ENCODE measurements at places on chromosomes 2 and 18. TPM values are rescaled to one million over a fixed set of nuclear protein-coding genes. Genes with fewer than 3 reads are reported as not detected.

The UGT1A3 gene
- not detected for total RNA-seq

The AMER3 gene
- not detected for total RNA-seq

The EIPR1 gene
- total RNA-seq = 12.2 TPM

The ALPP gene
- total RNA-seq = not detected

The SERPINB11 gene
- total RNA-seq = not detected

The ERFE gene
- 0.44 TPM for total RNA-seq

GRCh38 chr2:121075641-121076497 is 209.1 kb downstream of the TFCP2L1 start:
- H3K4me3 ChIP-seq = no peak overlapping the region
- DNase-seq = no peak
- peaks cover 83% of the 10 kb centered on the region for H3K27me3 ChIP-seq
- H3K36me3 ChIP-seq = no peaks in the 10 kb centered on the region
- no peak overlapping the region for H3K27ac ChIP-seq

DNA sequence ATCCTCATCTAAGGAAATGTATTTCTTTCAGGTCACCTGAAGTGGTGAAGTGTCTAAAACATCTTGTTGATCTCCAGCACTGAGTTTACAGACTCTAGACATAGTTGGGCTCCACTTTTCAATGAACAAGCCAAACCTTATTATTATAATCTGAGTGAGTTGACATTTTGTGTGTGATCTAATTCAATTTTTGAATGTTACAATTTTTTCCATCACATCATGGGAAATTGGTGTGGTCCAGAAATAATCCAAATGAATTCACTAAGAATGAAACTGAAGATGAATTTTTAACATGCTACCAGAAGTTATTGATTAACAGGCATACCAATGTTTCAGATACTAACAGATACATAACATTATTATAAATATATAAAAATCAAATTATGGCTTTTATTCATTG is 75.6 kb upstream of the EFEMP1 start:
- DNase-seq = no peak
- H3K4me1 ChIP-seq = no peaks in the 10 kb centered on the region
- no peak overlapping the region for H3K27ac ChIP-seq
- no peaks in the 10 kb centered on the region for H3K36me3 ChIP-seq

DNA sequence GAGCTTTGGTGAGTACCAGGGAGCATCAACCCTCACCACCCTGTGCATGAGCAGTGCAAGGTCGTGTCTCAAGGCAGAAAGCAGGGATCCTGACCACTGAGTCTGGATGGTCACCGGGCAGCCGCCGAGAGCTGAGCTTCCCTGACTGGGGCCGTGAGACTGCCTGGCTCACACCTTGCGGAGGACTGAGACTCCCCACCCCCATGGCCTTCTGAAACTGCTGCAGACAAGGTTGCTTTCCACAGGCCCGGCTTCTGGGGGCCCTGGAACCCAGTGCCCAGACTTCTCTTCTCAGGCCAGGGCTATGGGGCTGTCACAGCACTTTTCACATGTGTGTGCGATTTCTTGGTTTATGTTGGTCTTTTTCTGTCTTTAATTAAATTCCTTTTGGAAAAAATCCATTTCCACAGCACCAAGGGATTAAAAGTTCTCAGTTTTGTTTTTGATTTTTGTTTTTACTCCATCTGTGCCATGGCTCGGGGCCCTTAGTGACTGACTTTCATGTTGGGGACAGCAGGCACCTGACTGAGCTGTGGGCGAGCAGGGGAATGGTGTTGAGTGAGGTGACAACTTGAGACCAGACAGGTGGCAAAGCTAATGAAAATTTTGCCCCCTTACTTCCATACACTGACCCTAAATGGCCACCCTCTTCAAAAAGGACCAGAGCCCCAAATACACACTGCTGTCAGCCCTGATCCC is 297.9 kb downstream of the CYP26B1 start:
- peaks cover 23% of the 10 kb centered on the region for H3K27me3 ChIP-seq
- H3K27ac ChIP-seq = peak overlapping the region; percentile 60
- DNase-seq = no peak
- no peaks in the 10 kb centered on the region for H3K36me3 ChIP-seq

DNA sequence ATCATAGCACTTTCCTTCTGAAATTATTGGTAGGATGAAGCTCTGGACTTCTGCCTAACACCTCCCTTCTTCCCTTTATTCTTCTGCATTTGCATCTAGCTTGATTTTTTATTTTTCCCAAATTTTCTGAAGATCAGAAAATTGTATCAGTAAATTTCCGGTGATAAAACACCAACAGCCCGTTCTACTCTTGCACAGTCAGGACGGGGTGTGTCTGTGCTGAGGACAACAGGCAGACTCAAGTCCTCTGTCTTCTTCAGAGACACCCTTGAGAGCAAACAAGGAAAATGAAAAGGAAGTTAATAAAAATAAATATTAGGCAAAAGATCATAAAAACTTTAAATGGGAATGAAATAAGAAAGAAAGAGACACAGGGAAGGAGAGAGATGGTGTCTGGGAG is 120.7 kb downstream of the ARL4C start:
- DNase-seq = no peak
- no peak overlapping the region for H3K27ac ChIP-seq
- peaks cover 68% of the 10 kb centered on the region for H3K27me3 ChIP-seq
- no peak overlapping the region for H3K4me3 ChIP-seq

- no peak for DNase-seq
- H3K4me1 ChIP-seq = peaks cover 58% of the 10 kb centered on the region
- no peak overlapping the region for H3K4me3 ChIP-seq
- no peaks in the 10 kb centered on the region for H3K36me3 ChIP-seq
Observed at GRCh38 chr2:45841752-45842407, 190.4 kb downstream of the PRKCE start.

DNA sequence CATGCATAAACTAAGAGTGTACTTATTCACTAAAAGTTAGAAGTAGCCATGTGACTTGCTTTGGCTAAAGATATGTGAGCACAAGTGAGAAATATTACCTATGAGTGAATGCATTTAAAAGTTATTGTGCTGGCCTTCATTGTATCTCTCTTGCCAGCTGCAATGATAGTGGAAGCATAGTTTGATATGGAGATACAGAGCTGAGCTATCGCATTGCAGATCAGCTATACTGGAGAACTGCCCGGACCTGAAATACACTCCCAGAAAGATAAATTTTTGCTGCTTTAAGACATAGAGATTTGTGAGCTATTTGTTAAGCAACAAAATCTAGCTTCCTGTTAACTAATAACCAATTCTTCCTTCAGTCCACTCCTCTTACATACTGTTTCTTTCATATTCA is 571.1 kb downstream of the CPS1 start:
- H3K4me3 ChIP-seq = no peak overlapping the region
- DNase-seq = no peak
- H3K36me3 ChIP-seq = no peaks in the 10 kb centered on the region
- H3K27ac ChIP-seq = no peak overlapping the region

DNA sequence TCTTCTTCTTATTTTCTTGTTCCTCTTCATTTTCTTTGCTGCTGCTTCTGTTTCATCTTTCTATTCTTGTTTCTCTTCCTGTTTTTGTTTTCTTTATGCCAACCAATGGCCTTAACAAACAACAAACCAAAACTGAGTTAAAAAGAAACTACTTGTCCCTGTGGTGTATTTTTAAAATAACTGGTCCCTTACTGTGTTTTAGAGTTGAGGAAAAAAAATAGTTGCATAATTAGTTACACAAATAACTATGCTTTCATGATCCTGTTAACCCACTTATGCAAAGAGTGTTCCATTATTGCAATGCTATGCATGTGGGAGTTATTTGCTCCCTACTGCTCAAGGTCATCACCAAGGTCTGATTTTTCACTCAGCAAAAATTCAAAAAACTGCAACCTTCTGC is 39.5 kb upstream of the IMP4 start:
- H3K4me3 ChIP-seq = no peak overlapping the region
- no peak for DNase-seq
- H3K36me3 ChIP-seq = no peaks in the 10 kb centered on the region
- H3K27me3 ChIP-seq = peaks cover 27% of the 10 kb centered on the region
- no peak overlapping the region for H3K27ac ChIP-seq

DNA sequence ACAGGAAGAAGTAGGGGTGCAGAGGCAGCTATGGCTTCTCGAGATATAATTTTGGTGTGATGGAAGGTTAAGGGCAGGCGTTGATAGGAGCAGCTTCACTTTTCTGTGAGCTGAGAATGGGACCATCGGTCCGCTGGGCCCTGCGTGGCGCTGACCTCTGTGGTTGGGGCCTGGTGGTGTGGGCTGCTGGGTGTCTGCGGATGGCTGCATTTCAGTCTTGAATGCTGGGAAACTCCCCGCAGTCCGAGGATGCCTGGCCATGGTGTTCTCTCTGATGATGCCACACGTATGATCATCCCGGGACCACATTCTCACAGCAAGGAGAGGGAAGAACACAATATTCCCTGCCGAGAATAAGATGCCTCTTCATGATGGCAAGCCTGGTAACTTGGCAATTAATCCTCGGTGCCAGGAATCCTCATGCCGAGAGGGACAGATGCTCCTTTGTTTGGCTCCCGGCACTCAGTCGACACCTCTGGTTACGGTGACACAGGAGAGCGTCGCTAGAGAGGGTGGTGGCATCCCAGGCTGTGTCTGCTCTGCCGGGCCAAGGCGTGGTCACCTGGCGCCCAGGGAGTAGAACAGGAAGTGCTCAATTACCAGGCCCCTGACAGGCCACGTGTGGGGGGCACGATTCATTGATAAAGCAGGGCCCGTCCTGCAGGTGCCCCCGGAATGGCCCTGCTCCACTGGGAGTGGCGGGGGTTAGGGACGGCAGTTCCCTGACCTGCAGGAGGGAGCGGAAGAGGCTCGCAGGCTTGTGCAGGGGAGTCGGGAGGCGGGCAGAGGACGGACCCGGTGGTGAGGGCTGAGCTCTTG is 119.4 kb upstream of the CTDP1 start:
- DNase-seq = no peak
- no peak overlapping the region for H3K4me3 ChIP-seq
- no peak overlapping the region for H3K27ac ChIP-seq
- H3K36me3 ChIP-seq = no peaks in the 10 kb centered on the region

GRCh38 chr18:80034852-80035406 is 695 bp downstream of the RBFA start:
- no peaks in the 10 kb centered on the region for H3K27me3 ChIP-seq
- peak overlapping the region; percentile 93 for H3K4me3 ChIP-seq
- H3K27ac ChIP-seq = peak overlapping the region; percentile 93
- DNase-seq = no peak

DNA sequence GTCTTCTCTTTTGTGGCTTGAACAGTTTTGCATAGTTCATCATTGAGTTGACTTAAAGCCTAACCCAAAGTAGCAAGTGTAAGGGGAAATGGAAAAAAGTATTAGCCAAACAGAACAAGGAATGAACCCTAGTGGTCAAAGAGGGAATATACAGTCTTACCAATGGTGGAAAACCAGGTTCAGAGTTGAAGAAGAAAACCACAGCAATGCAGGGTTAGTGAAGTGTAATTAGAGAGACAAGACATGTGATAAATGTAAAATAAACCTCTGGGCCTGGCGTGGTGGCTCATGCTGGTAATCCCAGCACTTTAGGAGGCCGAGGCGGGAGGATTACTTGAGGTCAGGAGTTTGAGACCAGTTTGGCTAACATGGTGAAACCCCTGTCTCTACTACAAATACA is 2.4 kb downstream of the TTN start:
- no peak for DNase-seq
- peak overlapping the region; percentile 68 for H3K4me3 ChIP-seq
- peaks cover 41% of the 10 kb centered on the region for H3K36me3 ChIP-seq
- H3K27me3 ChIP-seq = no peaks in the 10 kb centered on the region
- peak overlapping the region; percentile 94 for H3K27ac ChIP-seq

GRCh38 chr2:217412721-217413120 is 552.9 kb upstream of the TNP1 start:
- peak; percentile 34 for DNase-seq
- no peaks in the 10 kb centered on the region for H3K36me3 ChIP-seq
- H3K27me3 ChIP-seq = no peaks in the 10 kb centered on the region
- peak overlapping the region; percentile 68 for H3K27ac ChIP-seq
- H3K4me3 ChIP-seq = no peak overlapping the region

DNA sequence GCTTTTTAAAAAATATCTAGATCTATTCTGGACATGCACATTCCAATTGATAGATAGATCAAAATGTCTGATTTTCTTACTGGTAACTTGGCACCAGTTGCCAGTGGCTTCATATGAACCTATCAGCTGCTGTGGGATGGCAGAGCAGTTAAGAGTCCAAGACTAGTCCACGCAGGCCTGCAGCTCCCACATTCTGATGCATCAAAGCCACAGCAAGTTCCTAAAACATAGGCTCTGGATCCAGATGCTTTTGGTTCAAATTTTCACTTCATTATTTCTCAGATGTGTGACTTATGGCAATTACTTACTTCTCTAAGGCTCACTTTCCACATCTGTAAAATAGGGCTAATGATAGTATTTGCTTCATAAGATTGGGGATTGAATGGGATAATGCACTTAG is 48.0 kb upstream of the CYP1B1 start:
- peaks cover 28% of the 10 kb centered on the region for H3K4me1 ChIP-seq
- H3K4me3 ChIP-seq = no peak overlapping the region
- peaks cover 6% of the 10 kb centered on the region for H3K36me3 ChIP-seq
- no peak for DNase-seq

- no peak overlapping the region for H3K4me3 ChIP-seq
- no peak overlapping the region for H3K27ac ChIP-seq
- no peaks in the 10 kb centered on the region for H3K36me3 ChIP-seq
- no peaks in the 10 kb centered on the region for H3K27me3 ChIP-seq
- H3K4me1 ChIP-seq = no peaks in the 10 kb centered on the region
Observed at GRCh38 chr18:8883409-8883668, 178.0 kb downstream of the MTCL1 start.

GRCh38 chr2:177291701-177292100 is 27.2 kb upstream of the NFE2L2 start:
- H3K27ac ChIP-seq = no peak overlapping the region
- no peaks in the 10 kb centered on the region for H3K27me3 ChIP-seq
- H3K36me3 ChIP-seq = peaks cover 4% of the 10 kb centered on the region
- no peak overlapping the region for H3K4me3 ChIP-seq
- DNase-seq = no peak

DNA sequence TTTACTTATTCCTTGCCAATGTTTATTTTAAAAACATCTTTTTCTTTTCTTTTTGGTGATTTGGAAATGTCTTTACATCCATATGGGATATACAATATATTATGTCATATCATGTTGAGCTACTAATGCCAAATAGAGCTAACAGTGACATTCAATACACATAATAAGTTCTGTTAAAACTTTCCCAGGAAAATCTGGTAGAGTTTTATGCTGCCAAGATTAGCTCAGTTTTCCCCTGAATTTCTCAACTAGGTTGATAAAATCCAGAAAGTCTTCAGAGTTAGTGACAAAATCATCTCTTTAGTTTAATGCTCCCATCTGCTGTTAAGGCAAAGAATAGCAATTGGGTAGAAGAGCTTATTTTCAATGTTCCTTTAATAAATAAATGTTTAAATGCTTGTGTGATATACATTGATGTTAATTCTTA is 9.9 kb downstream of the COL3A1 start:
- H3K27me3 ChIP-seq = no peaks in the 10 kb centered on the region
- H3K27ac ChIP-seq = peak overlapping the region; percentile 82
- H3K4me1 ChIP-seq = peaks cover 17% of the 10 kb centered on the region
- peak overlapping the region; percentile 3 for H3K4me3 ChIP-seq

GRCh38 chr2:71824436-71824835 is 323.2 kb downstream of the CYP26B1 start:
- H3K36me3 ChIP-seq = no peaks in the 10 kb centered on the region
- DNase-seq = no peak
- no peak overlapping the region for H3K4me3 ChIP-seq
- no peak overlapping the region for H3K27ac ChIP-seq

GRCh38 chr2:195563857-195564512 is 93.0 kb upstream of the SLC39A10 start:
- H3K36me3 ChIP-seq = no peaks in the 10 kb centered on the region
- no peak for DNase-seq
- H3K27me3 ChIP-seq = peaks cover 8% of the 10 kb centered on the region
- no peaks in the 10 kb centered on the region for H3K4me1 ChIP-seq
- no peak overlapping the region for H3K27ac ChIP-seq

- DNase-seq = no peak
- H3K4me3 ChIP-seq = no peak overlapping the region
- peaks cover 71% of the 10 kb centered on the region for H3K27me3 ChIP-seq
Observed at GRCh38 chr2:176463546-176463945, 194.3 kb downstream of the MTX2 start.
